ENCODE measurements at places on chromosomes 7 and 10. TPM values are rescaled to one million over a fixed set of nuclear protein-coding genes. Genes with fewer than 3 reads are reported as not detected.

The MYOZ1 gene
- total RNA-seq: 2.3 TPM

The TRIL gene
- total RNA-seq: 4.4 TPM

The RELN gene
- 6.9 TPM for total RNA-seq

The PNLIPRP2 gene
- not detected for total RNA-seq

The TMEM229A gene
- 0.59 TPM for total RNA-seq

GRCh38 chr10:127577376-127578258 is 28.5 kb downstream of the NPS start:
- DNase-seq: no peak

- DNase-seq: no peak
Observed at GRCh38 chr7:16431646-16432424, 10.5 kb upstream of the CRPPA start.

GRCh38 chr7:100886142-100886935 is 3.2 kb downstream of the UFSP1 start:
- DNase-seq: no peak

DNA sequence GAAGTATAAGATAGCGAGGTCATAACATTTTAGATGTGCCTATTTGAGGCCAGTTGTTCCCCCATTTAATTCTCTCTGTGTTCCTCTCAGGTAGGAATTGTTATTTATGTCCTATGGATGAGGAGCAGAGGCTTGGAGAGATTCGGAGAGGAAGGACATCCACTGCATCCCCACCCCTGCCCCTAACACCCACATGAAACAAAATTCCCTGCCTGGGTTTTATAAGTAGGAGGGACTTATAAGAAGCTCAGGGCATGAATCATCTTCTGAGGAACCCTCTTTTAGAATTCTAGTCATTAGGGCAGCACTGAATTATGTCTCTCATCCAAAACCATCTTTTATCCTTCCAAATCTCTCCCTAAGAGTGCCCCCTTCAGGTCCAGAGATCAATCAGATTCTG is 5.0 kb downstream of the CHAT start:
- DNase-seq: no peak

DNA sequence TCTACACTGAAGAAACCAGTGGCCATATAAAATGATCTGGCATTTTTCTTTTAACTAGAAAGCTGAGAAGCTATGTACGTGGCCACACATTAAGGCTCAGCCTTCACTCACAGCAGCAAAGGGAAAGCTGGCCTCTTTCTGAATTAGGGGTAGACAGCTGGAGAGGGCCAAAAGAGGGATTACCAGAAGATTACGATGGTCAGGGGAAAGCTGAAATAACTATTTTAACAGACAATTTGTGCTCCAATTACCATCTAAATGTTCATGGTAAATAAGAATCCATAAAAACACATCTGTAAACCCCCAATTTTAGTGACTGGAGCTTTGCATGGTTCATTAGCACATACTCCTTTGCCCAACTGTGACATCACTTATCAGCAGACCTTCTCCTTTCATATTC is 314.3 kb downstream of the HPSE2 start:
- DNase-seq: no peak

DNA sequence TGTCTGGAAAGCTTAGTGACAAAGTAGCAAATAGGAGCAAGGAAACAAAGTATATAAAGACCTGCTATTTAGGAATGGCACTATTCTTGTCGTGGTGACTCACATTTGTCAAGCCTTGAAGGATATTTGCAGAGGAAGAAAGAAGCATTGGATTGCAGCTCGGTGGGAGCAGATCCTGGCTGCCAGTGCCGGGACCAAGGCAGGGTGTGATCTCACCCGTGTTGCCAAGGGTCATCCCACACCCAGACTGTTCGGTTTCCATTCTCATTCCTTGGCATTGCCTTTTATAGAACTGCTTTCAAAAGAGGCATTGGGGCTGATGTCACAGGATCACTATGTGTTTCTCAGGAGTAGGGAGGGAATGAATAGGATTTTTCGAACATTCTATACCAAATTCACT is 176.2 kb downstream of the GALNT17 start:
- no peak for DNase-seq

DNA sequence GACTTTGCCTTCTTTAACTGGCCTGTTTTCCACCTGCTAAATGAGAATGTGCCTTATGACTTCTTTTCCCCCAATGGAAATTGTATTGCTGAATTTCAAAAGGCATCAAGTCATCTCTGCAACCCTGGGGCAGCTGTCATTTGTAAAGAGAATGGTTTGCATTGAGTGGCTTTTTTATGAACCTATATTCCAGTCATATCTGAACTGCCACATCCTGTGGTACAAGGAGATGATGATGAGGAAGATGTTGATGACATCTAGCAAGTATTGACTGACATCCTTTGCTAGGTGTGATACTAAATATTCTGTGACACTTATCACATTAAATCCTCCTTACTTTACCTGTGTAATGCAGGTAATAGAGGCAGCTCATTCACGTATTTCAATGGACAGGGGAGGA is 88.3 kb upstream of the KIAA1217 start:
- no peak for DNase-seq
